ENCODE measurements at places on chromosomes 16 and 17.

DNA sequence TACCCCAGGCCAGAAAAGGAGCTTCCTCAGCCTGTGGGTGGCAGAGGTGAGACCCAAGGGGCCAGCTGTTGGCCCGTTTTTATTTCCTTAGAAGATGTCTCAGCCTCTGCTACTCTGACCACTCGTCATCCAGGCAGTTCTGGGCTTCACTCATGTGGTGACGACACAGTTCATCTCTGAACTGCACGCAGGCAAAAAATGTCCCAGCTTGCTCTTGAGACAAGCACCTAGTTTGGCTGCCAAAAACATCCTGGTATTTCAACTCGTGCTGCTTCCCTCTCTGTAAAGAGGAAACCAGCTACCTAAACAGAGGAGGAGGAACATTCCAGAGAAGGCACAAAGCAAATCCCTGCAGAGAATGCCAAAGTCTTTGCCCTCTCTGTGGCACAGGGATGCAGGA lies 125.7 kb downstream of the XYLT1 start:
- DNase-seq, result no peak

DNA sequence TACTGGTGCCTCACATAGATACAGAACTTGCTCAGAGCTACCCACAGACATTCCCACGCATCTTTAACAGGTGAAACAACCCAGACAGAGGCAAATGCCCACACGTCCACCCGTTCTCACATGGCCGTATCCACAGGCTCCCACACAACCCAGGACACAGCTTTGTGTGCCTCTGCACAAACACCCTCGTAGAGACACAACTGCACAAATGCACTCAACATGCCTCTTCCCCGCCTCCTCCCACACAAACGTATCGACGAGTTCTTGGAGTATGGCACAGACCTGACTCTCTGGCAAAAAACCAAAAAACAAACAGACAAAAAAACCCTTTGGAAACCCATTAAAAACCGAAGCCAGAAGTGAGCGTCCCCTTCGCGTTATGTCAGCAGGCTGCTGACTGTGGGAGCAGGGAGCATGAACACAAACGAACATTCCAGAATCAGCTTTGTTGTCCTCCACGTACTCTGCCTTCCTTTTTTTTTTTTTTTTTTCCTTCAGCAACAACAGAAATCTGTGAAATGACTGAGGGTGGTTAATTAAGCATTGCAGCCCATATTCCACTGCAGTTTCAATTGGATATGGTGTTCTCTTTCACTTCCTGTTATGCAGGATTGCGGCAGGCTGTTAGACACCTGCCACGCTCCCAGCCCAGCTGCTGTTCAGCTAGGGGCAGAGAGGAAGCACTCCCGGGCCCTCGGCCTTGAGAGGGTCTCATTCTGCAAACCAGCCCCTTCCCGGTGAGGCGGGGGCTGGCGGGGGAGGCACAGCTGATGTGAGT lies 313.7 kb downstream of the MAF start:
- DNase-seq, result peak; percentile 32

DNA sequence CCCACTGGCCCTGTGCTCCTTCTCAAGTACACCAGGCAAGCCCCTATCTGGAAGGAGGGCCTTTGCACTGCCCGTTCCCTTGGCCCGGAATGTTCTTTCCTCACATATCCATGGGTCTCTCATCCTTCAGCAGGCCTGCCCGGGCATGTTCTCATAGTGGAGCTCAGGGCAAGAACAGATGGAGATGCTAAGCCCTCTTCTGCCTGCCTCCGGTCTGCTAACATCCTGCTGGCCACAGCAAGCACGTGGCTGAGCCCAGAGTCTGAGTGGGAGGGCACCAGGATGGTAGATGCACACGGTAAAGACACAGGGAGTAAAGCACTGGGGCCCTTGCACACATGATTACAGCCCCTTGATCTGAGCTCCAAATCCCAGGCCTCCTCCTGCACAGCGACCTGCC lies 19.8 kb upstream of the ANKRD40CL start:
- DNase-seq, result no peak

- no peak for DNase-seq
Observed at GRCh38 chr17:49992933-49993422, 2.0 kb downstream of the DLX3 start.

DNA sequence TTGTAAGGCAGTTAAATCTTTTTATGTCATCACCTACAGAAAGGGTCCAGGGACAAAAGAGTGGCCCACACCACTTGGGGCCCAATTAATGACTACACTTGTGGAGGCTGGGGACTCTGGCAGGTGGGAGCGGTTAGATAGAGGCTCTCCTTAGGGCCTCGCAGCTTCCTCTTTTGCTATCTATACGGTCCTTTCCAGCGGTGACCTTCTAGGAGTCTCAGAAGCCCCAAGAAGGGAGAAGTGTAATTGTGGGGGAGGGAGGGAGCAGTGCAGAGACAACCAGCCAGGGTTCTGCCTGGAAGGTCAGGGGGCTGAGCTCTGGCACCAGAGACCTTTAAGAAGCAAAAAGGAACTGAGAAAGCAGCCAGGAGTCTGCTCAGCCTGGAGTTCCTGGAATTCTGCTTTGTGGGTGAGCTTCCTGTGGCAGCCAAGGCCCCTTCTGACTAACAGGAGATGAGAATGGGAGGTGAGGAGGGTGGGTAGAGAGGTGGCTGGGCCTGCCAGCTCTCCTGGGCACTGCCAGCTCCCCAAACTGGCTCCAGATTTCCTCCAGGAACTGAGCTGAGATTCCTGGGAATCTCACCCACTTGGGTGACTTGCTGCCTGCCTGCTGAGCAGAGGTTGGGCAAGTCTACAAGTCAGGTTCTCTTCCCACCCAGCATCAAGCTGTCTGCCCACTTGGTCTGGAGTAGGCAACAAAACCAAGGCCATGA lies 16.3 kb upstream of the MAP3K14 start:
- no peak for DNase-seq

DNA sequence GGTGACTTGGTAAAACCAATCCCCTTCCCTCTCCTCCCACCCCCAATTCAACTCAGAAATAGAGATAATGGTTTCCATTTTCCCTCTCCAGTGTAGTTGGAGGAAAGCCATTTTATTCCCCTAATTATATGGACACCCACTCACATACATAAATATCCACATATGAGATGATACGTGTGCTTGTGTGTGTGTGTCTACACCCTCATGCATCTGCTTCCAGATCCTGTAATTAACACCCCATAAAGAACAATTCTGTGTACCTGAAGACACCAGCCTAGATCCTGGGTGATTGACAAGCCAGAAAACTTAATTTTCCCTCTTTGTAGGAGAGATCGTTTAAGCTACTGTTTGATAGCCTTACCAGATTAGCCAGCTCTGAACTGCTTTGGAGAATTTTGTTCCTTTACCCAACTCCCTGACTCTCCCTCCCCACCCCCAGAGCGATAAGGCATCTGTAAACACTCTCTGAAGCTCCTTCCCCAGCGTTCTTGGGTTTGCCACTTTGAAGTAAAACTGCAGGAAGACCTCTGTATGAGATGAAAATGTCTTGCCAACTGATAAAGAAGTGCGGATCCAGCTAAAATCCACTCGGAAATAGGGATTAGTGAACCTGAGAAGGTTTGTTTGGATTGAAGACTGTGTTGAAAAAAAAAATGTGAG lies 175.7 kb downstream of the RGS9 start:
- DNase-seq, result no peak

DNA sequence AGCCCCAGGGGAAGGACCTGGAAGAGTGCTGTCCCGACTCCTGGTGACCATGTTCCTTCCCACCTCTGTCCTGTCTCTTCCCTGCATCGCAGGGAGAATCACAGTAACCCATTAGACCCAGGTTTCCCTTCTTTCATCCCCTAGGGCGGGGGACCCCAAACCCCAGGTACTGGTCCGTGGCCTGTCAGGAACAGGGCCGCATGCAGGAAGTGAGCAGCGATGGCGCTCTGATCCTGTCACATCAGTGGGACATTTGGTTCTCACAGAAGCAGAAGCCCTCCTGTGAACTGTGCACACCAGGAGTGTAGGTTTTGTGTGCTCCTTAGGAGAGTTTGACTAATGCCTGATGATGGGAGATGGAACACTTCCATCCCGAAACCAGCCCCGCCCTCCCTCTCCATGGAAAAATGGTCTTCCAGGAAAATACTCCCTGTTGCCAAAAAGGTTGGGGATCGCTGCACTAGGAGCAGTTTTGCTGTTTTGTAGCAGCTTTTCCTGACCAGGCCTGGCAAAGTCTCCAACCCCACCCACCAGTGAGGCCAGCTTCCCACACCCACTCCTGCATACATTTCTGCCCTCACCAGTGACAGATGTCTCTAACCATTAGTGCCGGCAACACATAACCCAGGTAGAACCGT lies 10.5 kb downstream of the MNT start:
- no peak for DNase-seq

GRCh38 chr17:77741109-77741508 lies 217.4 kb upstream of the TNRC6C start:
- DNase-seq, result no peak

DNA sequence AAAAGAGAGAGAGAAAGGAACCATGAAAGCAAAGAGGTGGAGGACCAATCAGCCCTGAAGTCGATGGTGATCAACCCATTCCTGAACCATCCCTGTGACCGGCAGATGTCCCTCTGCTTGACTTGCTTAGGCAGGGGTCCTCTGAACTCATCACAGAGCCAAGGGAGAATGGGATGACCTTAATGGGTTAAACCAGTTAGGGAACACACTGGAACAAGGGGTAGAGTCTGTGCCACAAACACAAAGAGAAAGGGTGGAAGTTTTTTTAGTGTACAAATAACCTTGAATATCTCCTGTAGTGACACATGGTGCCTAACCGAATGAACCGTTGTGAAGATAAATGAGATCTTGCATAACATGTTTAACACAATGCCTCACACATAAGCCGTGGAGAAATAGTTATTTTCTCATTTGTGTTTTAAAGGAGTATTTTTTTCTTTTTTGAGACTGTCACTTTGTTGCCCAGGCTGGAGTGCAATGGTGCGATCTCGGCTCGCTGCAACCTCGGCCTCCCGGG lies 11.2 kb downstream of the NAA60 start:
- DNase-seq, result no peak

DNA sequence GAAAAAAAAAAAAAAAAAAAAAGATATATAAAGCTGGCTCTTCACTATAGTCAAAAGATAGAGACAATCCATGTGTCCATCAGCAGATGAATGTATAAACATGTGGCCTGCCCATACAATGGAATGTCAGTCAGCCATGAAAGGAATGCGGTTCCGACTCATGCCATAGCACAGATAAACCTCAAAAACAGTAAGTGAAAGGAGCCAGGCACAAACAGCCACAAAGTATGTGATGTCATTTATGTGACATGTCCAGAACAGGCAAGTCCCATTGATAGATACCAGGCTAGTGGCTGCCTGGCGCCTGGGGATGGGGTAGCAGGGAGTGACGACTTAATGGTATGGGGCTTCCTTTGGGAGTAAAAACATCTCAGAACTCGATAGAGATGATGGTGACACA lies 155.7 kb downstream of the CMIP start:
- DNase-seq, result no peak

DNA sequence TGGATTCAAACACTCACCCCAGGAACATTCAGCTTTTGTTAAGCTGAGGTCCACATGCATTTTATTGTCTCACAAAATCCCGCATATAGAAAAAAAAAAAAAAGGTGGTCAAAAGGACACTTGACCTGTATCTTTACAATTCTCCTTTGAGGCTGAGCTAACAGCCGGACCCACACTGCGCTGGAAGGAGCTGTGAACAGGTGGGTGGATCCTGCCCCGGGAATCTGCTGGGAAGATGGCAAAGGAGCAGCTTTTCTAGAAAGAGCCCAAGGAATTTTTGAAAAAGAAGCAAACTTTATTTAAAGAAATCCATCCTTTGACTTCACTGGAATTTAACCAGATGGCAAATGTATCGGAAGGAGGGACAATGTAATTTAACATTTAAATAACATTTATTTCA lies 108.1 kb downstream of the ADCY9 start:
- DNase-seq, result no peak

DNA sequence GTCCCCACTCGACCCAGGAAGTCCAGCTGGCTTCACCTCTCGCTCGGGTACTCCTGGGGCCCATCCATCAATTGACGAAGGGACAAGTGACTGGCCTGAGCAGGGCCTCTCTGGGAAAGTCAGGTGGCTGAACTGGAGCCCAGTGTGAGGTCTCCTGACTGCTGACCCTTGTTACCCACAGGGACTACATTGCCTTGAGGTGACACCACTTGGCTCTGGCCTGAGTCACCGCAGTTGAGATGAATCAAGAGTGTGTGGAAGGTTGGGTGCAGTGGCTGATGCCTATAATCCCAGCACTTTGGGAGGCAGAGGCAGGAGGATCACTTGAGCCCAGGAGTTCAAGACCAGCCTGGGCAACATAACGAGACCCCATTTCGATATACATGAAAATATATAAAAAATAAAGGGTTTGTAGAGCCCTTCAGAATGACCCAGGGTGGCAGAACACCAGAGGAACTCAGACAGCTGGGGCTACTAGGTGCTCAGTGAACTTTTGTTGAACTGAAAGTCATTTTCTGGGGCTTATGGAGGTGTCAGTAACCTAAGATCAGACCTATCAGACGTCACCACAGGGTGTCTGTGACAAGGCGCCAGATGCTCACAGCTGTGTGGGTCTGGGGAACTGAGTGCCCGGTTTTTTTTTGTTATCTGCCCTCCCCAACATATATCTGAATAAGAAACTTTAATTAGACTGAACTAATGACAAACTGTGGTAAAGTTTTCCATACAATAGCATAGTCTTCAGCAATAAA lies 14.8 kb upstream of the ZFP90 start:
- no peak for DNase-seq

GRCh38 chr17:65109990-65110680 lies 27.0 kb upstream of the RGS9 start:
- no peak for DNase-seq

DNA sequence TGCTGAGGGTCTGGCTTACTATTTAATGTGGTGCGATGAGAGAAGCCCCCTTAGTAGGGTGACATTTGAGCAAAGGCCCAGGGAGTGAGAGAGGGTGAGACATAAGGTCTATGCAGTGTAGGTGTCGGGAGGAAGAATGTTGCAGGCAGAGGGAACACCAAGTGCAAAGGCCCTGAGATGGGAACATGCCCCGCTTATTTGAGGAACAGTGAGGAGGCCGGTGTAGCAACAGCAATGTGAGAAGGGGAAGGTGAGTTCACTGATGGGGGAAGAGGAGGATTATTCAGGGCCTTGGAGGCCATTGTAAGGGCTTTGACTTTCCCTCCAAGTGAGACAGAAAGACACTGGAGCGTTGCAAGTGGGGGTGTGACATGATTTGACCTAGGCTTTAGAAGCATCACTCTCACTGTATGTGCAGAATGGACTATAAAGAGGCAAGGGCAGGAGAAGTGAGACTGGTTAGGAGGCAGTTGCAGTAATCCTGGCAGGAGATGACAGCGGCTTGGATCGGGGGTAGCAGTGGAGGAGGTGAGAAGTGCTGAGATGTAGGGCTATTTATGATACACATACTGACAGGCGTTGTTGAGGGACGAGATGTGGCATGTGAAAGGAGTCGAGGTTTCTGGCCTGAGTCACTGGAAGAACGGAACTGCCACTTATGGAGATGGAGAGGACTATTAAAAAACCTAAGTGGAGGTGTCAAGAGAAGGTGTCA lies 145.3 kb downstream of the SPECC1 start:
- no peak for DNase-seq

DNA sequence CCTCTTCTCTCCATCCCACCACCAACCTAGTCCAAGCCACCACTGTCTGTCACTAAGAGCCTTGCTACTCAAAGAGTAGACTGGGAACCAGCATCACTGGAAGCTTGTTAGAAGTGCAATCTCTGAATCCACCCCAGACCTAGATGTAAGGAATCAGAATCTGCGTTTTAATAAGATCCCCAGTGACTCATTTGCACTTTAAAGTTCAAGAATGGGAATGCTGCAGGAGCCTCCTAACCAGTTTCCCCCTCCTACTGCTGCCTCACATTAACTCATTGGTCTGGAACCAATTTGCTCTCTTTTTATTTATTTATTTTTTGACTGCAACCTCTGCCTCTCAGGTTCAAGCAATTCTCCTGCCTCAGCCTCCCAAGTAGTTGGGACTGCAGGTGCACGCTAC lies 19.8 kb upstream of the LYRM9 start:
- no peak for DNase-seq

Data from head of caudate nucleus (tissue), 42 donors.